ENCODE measurements at places on chromosomes 7 and 10.

GRCh38 chr10:127332631-127333030 lies 136.2 kb upstream of the INSYN2A start:
- no peak for DNase-seq

- DNase-seq: no peak
These were observed 122.8 kb downstream of the UBE2H start for GRCh38 chr7:129829737-129830631.

GRCh38 chr10:15745751-15746150 lies 26.0 kb upstream of the ITGA8 start:
- DNase-seq: no peak

DNA sequence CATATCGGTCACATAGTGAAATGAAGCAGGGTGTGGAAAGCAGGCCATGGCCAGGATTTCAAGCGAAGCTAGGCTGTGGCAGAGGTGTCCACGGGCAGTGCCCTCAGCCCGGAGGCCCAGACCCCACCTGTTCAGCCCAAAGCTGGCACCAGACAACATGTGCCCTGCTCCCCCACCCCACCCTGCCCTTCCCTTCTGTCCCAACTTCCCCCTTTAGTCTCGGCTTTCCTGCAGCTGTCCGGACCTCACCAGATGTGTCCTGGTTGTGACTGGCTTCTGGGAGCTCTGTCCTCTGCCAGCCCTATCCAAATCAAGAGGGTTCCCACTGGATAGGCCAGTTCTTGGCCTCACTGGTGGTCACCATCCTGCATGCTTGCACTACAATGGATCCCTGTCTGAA lies 37.3 kb downstream of the ADAM12 start:
- no peak for DNase-seq

GRCh38 chr7:131940621-131941165 lies 384.3 kb upstream of the PODXL start:
- no peak for DNase-seq

DNA sequence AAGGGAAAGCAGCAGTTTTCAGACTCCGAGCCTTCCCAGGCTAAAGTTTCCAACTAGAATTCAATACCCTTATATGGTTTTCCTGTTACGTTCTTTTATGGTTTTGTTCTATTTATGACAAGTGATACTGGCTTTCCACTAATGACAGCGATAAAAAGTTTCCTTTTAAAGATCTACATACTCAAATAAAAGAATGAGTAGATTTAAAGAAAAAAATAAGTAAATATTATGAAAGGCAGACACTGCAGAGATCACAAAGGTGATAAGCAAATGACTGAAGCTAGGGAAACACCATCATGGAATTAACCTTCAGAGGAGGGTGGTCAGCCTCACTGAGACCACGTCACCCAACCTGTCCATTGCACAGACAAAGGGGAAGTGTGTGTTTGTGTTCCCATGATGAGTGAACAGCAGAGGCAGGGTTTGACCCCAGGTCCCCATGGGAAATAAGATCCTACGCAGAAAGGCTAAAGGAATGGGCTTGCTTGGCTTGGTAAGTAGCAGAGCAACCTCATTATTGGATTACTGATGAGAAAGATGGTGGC lies 4.0 kb downstream of the VSIR start:
- no peak for DNase-seq

- no peak for DNase-seq
These were observed 18.7 kb downstream of the ZNF786 start for GRCh38 chr7:149071641-149072437.

DNA sequence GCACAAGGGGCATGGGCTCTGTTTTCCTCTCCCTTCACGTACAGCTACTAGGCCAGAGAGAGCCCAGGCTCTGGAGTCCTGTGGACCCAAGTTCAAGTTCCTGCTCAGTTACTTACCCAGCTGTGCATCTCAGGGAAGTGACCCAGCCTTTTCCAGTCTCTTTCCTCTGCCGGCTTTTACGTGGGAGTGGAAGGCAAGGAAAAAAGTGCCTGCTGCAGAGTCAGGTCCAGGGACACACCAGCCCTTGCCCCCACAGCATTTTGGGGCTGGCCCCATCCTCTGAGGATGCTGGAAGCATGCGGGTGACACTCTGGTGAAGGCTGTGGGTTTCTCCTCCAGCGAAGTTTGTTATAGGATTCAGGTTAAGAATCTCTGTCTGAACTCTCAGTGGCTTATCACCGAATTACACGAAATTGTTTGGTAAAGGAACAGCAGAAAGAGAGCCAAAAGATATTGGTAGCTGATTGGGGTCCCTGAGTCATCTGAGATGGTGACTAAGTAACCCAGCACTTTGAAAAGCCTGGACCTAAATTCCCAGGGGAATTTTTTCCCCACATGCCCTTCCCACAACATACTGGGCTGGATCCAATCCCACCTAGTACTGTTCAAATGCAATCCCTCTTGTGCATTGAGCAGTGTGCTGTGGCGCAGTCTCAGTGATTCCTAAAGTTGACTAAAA lies 424.3 kb downstream of the RPS24 start:
- no peak for DNase-seq

DNA sequence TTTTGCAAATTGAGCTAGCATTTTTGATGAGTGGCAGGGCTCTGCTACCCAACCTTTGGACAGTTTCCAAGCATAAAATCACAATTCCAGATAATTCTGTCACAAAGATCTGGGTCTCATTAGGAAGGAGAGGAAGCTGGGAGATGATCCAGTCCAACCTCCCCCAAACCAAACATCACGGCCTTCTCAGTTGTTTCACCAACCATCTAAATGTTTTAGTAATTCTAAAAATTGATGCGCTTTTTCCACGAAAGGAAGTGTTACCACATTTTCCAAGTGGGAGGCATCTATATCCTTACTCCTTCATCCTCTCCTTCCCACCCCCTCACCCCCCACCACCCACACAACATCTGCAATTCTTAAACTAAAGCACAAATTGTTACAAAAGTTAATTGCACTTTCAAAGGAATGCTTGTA lies 108.3 kb downstream of the EGFR start:
- DNase-seq: no peak

GRCh38 chr10:26697163-26697921 lies at the start of gene PDSS1:
PDSS1 (plus strand) TSS chr10:26697701; CDS start chr10:26697712, 11 bp downstream.
- DNase-seq: peak; percentile 38

DNA sequence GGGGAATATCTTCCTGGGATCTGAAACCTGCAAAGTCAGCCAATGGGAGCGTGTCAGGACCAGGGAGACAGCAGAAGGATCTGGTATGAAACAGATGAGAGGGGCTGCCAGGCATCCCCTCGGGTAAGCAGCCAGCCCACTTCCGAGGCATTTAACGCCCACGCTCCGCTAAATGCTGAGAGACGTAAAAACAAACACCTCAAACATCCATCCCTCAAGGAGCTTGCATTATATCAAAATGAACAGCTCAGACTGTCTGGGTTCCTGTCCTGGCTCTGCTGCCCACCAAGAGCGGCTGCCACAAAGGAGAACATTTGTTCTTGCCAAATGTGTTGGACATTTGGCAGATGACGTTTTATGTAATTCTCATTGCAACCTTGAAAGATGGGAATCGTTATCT lies 7.0 kb upstream of the SERPINE1 start:
- no peak for DNase-seq

GRCh38 chr7:90688810-90689209 lies 92.7 kb downstream of the CDK14 start:
- no peak for DNase-seq

DNA sequence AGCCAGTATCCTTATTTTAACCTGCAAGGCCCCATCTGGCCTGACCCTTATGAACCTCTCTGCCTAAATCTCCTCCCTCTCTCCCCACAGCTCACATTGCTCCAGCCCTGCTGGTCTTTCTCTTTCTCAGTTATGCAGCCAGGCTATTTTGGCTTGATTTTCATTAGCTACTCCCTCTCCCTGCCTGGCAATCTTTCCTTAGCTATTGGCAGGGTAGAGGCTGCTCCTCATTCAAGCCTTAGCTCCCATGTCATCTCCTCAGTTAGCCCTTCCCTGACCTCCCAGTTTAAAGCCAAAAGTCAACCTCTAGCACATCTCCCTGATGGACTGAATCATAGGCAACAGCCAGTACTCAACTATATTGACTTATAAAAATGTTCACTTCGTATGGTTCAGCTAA lies 214.4 kb upstream of the CELF2 start:
- DNase-seq: no peak

- no peak for DNase-seq
These were observed 356.5 kb upstream of the ZNF32 start for GRCh38 chr10:44004913-44005787.

DNA sequence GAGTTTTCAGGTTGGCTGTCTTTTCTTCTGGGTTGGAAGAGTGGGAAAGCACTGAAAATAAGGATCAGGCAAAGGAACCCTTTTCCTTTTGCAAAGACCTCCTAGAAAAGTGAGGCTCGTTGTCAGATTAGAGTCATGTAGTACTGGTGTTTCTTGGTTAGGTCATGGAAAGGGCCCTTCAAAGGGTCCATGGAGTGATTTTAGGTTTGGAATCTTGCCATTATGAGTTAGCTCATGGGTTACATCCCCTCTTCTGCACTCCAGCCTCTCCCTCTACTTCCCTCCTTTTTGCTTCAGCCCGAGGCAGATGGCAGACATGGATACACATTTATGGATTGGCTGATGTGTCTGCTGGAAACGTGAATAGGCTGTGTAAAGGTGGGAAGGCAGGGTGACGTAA lies 47.0 kb downstream of the CREB5 start:
- DNase-seq: no peak

GRCh38 chr7:117010375-117011133 lies 57.3 kb downstream of the ST7 start:
- no peak for DNase-seq

GRCh38 chr10:79007421-79008319 lies 61.1 kb upstream of the ZMIZ1 start:
- DNase-seq: no peak

GRCh38 chr7:154436560-154436959 lies 384.4 kb downstream of the DPP6 start:
- DNase-seq: no peak

DNA sequence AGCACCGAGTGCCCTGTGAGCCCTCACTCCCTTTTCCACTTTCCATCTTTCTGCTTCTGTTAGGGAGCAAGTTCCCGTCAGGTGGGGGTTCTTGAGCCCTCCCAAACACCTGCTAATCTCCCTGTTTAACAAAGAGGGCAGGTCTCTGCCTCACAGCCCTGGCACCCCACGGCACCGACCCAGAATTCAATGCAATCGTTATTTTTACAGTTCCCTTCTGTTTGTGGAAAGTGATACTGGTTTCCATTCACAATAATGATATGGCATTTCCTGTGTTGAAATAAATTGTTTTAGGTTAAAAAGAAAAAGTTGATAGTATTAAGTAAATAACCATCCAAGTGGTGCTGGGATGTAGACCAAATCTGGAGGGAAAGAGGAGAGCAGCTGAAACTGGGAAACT lies 38.8 kb upstream of the SLC29A3 start:
- no peak for DNase-seq

GRCh38 chr7:20172736-20173334 lies 44.3 kb downstream of the MACC1 start:
- DNase-seq: no peak

DNA sequence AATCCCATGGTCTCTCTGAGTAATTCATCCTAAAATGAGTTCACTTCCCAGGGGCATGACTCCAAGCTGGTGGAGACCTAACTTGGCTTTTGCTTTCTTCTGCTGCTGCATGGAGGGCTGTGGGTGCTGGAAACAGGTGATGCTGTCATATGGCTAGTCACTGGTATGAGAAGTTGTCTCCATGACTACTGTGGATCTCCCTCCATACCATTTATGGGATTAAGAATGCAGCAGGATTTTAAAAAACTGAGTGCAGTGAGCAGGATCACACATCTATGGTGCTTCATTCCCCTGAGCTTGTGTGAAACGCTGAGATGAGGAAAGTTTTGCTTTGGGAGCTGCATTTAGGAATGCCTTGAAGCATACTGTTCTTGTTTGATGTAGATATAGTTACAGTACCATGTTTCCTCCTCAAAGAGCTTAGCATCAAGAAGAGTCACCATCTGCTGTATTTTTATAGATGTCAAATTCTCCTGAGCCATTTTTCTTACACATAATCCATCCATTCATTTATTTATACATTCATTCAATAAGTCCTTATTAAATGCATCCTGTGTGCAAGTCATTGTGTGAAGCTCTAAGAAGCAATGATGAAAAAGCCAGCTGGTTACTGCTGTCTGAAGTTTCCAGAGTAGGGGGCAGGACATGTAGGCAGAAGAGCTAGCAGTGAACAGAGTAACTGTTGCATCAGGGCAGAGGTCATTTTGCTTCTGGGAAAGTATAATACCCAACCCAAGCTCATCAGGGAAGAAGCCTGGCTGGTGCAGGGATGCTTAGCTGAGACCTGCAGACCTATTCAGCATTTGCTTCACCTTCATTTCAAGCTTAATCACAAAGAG lies 534.8 kb downstream of the AUTS2 start:
- DNase-seq: no peak

DNA sequence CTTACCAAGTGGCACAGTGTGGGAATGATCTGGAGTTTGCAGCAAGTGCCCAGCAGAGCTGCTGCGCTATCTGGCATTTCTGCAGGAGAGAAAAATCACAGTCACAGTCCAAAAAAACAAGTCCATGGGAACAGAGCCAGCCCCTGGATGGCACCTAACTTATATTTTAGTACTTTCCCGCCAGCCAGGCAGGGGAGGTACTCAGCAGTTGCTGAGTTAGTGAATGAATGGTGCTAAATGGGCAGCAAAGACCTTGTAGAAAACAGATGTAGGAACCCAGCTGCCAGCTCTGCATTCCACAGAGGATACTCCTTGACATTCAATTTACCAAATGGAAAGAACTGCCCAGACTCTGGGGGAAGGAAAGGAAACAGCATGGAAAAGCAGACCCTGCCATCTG lies 54.5 kb downstream of the GSDME start:
- DNase-seq: no peak

DNA sequence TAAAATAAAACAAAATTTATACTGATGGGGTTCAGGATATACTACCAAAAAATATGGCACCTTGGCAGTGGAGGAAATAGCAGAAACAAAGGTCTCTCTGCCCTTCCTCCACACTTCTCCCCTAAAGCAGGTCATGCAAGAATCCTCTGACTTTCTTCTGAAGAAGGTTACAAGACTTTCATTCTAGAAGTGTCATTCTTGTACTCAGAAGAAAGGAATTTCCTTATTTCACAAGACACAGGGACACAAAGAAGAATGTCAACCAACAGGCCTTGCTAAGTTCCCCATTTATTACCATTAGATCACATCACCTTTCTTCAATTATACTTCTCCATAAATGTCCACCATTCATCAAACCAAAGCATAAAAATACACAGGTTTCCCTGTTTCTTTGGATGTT lies 470.2 kb downstream of the PAXIP1 start:
- DNase-seq: no peak

DNA sequence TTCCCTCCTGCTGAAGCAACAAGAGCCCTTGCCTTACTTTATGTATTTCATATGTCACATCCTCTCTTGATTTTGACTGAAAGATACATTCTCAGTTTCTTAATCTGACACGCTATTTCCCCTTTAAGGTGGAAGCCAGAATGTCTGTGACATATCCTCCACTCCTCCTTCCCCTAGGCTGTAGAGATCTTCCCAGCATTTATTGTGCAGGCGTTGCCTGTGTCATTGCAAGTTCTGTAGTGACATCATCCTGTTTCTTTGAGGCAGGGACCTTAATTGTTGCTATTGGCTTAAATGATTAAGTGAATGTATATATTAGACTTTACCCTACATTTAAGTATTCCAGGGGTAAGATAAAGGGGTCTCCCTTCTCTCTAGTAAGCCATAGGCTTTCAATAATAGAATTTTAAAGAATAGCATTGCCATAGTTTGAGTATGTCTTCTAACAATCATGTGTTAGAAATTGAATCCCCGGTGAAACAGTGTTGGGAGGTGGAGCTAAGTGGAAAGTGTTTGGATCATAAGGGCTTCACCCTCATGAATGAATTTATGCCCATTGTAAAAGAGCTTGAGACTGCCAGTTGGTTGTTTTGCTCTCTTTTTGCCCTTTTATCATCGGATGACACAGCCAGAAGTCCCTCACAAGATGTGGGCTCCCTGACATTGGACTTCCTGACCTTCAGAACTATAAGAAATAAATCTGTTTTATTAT lies 189.5 kb upstream of the CDC14C start:
- DNase-seq: no peak
